ENCODE measurements at places on chromosomes 5 and 9.

GRCh38 chr9:26779062-26779461 lies 113.5 kb downstream of the CAAP1 start:
- no peak for DNase-seq

GRCh38 chr5:148875205-148875875 lies 48.9 kb downstream of the ADRB2 start:
- DNase-seq, result no peak

GRCh38 chr9:82242285-82242963 lies 253.9 kb downstream of the SPATA31D1 start:
- no peak for DNase-seq

DNA sequence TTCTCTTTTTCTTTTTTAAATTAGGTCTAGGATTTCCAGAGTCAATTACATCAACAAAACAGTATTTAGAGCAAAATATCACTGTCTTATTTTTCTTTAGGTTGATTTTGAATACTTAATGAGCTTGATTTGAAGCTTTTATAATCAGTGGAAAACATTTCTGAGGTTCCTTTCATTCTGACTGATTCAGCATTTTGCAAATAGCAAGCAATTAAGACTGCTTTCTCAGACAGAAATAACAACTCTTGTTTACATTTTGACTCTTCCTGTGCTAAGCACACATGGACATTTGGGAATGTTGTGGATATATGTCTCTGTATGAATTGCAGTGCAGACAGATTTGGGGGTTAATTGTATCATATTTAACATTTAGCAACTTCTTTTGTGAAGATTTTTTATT lies 22.2 kb upstream of the MCCC2 start:
- no peak for DNase-seq

DNA sequence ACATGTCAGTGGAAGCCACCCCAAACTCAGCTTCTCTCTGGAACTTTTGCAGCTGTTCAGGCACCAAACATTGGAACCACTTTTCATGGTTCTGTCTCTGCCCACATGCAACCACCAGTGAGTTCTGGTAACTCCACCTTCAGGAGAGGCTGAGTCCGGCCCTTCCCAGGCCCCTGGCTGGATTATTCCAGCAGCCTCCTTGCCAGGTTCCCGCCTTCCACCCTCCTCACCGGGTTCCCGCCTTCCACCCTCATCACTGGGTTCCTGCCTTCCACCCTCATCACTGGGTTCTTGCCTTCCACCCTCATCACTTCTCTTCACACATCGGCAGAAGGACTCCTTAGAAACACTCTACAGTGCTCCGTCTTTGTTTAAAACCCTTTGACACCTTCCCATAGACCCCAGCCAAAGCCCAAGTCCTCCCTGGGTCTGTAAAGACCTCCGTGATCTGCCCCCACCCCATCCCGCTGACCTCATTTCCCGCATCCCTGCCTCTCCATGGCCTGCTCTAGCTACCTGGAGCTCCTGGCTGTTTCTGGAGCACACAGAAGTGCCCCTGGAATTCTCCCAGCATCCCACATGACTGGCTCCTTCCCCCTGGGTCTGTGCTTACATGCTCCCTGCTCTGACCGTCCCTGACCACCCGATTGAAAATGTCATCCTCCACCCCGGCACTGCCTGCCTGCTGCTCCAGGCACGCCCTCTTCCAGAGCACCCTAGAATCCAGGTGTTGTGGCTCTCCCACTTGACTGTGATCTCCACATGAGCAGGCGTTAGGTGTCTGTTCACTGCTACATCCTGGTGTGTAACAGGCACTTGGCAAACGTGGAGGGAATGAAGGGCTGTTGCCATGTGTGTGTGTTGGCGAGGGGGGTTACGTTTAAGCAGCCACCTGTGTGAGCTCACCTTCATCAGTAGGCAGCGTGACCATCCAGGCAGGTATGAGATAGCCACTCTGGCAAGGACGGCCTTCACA lies 17.7 kb downstream of the ROPN1L start:
- no peak for DNase-seq

- DNase-seq, result no peak
Observed at GRCh38 chr5:150848271-150848670, 1.9 kb downstream of the IRGM start.

- DNase-seq, result no peak
Observed at GRCh38 chr9:69181908-69182353, 7.9 kb downstream of the TJP2 start.

DNA sequence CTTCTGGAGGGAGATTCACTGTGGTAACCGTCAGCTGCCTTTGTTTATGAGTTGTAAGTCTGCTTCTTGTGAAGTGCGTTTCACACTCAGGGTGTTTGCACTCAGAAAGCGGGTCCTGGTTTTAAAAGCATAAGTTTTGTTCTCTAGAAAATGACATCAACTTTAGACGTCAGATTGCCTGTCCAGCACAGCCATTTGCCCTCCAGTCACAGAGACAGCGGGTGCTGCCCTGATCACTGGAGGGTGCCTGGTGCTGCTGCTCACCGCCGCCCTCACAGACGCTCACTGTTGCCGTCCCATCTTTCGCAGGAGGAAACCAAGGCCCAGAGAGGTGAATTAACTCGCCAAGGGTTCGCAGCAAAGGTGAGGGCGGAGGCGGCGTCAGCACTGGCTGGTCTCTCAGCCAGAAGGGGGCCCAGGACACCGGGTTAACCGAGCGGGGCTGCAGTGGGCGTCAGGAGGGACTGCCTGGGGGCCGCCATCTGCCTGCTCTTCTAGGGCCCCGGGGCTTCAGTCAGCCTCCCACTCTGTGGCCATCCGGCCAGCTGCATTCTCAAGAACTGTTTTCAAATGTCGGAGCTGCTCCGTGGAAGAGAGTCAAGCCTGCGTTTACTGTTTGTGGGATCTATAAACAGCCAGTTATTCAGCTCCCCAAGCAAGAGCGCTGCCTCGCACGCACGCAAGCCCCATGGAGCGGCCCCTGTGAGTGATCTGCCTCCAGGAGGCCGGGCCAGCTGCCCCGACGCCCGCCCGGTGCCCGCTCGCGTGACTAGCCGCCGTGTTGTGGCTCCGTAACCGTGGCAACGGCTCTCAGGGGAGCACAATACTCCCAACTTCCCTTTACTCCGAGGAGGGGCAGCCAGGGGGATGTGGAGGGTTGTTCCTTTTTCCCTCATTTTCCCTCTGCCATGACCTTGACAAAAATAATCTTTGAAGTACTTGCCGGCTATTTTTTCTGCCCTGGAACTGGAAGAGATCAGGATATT lies 43.4 kb upstream of the EXOC3 start:
- no peak for DNase-seq

DNA sequence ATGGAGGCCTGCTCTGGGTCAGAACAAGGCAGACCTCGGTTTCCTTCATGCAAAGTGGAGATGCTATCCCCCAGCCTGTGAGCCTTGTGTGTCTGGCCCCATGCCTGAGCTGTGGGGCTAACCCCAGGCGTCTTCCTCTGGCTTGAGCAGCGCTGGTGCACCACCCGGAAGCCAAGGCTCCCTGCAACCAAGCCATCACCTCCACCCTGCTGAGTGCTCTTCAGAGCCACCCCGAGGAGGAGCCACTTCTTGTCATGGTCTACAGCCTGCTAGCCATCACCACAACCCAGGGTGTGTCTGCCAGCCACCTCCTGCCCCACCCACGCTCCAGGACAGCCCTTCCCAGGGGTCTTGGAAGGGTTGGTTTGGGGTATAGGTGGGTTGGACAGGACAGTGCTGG lies 16.2 kb downstream of the REXO4 start:
- no peak for DNase-seq

- no peak for DNase-seq
Observed at GRCh38 chr9:91727972-91728371, 222.1 kb downstream of the ROR2 start.

GRCh38 chr9:110214586-110215355 lies 6.8 kb upstream of the C9orf152 start:
- DNase-seq, result no peak

GRCh38 chr9:81829195-81829882 lies 98.9 kb upstream of the SPATA31D4 start:
- DNase-seq, result no peak

GRCh38 chr5:110351430-110351829 lies 375.0 kb downstream of the TMEM232 start:
- no peak for DNase-seq

GRCh38 chr9:91966503-91966902 lies 16.5 kb upstream of the ROR2 start:
- DNase-seq, result no peak

DNA sequence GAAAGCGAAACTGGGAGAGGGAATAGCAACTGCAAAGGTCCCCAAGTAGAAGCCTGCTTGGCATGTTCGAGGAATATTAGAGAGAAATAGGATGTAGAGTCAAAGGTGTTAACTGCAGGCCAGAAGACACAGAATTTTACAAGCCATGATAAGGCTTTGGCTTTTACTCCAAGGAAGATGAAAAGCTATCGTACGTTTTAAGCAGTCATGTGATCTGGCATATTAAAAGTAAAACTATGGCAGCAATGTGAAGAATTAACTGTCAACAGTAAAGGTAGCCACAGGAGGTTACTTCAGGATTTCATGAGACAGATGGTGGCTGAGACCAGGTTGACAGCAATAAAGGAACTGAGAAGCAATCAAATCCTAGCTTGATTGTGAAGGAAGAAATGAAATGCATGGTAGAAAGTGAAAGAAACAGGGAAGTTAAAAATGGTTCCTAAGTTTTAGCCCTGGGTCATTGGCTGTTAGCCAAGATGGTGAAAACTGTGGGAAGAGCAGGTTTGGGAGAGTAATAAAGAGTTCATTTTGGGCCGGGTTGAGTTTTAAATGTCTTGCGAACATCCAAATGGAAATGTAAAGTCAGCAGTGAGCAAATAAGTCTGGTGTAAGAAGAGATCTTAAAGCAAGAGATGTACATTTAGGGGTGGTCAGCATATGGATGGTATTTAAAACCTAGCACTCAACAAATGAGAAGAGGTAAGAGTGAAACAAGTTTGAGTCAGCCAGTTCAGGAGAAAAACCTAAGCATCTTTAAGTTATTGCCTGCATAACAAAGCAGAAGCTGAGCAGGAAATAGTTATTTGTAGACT lies 20.3 kb upstream of the TTC33 start:
- no peak for DNase-seq

All from activated CD4-positive, alpha-beta T cell treated with anti-CD3 and anti-CD28 coated beads, Interleukin-2, amount 50 U/mL, for 24 hours (primary cell).